ENCODE measurements at places on chromosomes 5 and 9. TPM values are rescaled to one million over a fixed set of nuclear protein-coding genes. Genes with fewer than 3 reads are reported as not detected.

Gene RGS3
- 48.8 TPM for polyA plus RNA-seq

DNA sequence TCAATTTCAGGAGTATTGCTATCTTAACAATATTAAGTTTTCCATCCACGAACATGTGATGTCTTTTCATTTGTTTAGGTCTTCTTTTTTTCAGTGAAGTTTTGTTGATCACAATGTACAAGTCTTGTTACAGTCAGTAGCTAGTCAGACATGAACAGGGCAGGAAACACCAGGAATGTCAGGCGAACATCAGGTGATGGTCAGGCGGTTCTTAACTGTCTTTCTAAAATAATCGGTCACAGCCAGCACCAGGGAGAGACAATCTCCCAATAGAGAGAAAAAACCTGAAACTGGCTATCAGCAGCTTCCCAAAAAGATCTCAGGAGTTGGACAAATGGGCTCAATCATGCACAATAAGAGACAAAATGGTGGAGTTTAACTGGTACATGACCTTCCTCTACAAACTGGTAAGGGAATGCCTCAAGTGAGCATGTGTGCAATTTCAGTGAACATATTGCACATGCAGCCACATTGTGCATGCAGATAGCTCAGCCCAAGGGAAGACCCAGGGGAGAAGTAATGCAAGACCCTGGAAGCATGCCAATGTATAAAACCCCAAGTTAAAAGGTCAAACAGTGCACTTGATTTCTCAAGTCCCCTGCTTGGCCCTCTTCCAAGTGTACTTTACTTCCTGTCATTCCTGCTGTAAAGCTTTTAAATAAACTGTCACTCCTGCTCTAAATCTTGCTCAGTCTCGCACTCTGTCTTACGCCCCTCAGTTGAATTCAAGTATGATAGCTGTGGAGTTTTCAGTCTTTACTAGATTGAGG is 176.1 kb upstream of the RASEF start:
- H3K4me1 ChIP-seq = peaks cover 6% of the 10 kb centered on the region
- no peaks in the 10 kb centered on the region for H3K27me3 ChIP-seq
- no peak overlapping the region for H3K4me3 ChIP-seq
- no peak overlapping the region for H3K27ac ChIP-seq
- peaks cover 4% of the 10 kb centered on the region for H3K36me3 ChIP-seq

GRCh38 chr5:147223343-147223742 is 11.5 kb upstream of the STK32A start:
- H3K27me3 ChIP-seq = no peaks in the 10 kb centered on the region
- no peak for DNase-seq
- no peak overlapping the region for H3K27ac ChIP-seq
- no peaks in the 10 kb centered on the region for H3K4me1 ChIP-seq

DNA sequence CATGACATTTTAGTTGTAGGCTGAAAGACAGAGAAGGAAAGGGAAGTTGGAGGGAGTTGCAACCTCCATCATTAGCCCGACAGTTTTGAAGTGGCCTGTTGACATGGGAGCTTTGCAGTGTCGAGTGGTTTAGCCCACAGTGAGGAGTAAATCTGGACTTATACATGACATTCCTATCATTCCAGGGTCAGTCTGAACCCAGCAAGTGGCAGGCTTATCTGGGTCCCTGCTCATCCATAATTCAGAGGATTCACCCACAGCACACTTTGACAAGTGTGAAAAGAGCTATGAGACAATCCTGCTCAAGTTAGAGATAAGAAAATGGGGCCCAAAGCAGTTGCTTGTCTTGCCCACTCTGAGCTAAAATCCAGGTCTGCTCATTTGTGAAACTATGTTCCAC is 8.4 kb upstream of the TNC start:
- H3K36me3 ChIP-seq = no peaks in the 10 kb centered on the region
- DNase-seq = no peak
- peaks cover 8% of the 10 kb centered on the region for H3K4me1 ChIP-seq

Gene PCDHGC4
- 2.0 TPM for polyA plus RNA-seq

DNA sequence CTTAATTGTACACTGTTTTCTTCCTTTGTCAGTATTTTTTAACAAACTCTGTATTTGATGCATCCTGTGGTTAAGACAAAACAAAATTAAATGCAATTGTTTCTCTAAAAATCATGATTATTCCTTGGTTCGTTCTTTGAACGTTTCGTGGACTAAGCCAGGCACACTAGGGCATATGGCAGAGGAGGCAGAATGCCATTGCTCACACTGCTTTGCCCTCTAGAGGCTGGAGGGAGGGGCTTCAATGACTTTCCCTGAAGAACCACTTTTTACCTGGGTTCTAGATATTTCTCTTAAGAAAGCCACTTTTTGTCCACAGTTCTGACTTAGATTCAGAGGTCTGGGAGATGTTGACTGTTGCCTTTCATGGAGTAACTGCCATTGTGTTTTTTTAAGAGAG is 236.2 kb upstream of the ADAMTSL1 start:
- H3K27ac ChIP-seq = no peak overlapping the region
- no peaks in the 10 kb centered on the region for H3K36me3 ChIP-seq
